Mammary microvascular endothelial cell (primary cell): ENCODE measurements at places on chromosomes 6 and 20. TPM values are rescaled to one million over a fixed set of nuclear protein-coding genes. Genes with fewer than 3 reads are reported as not detected.

Gene TLDC2
- total RNA-seq: not detected in 2 replicates

Gene CST8
- not detected in 2 replicates for total RNA-seq

Gene UNC93A
- not detected in 2 replicates for total RNA-seq

Gene TMEM244
- total RNA-seq: not detected in 2 replicates

Gene ID4
- total RNA-seq: 0.20 and 0.47 TPM in 2 replicates

Gene NUS1
- 15.7 and 16.9 TPM in 2 replicates for total RNA-seq

Gene GNMT
- total RNA-seq: 0.20 TPM in 1 of 2 replicates, not detected in the other

Gene PI3
- not detected in 2 replicates for total RNA-seq

Gene TAAR2
- total RNA-seq: not detected in 2 replicates

Gene TPD52L2
- total RNA-seq: 153 and 179 TPM in 2 replicates

Gene ULBP3
- total RNA-seq: 9.7 and 12.5 TPM in 2 replicates
